ENCODE measurements at places on chromosomes 6 and 20. TPM values are rescaled to one million over a fixed set of nuclear protein-coding genes. Genes with fewer than 3 reads are reported as not detected.

Gene TMEM217
- polyA plus RNA-seq = 1.9 TPM

Gene RWDD2A
- polyA plus RNA-seq = 8.3 TPM

Gene STMND1
- polyA plus RNA-seq = 0.90 TPM

Gene RHAG
- polyA plus RNA-seq = 0.96 TPM

Gene OR12D3
- polyA plus RNA-seq = not detected

Gene MYL9
- 179 TPM for polyA plus RNA-seq

Gene SLC12A5
- polyA plus RNA-seq = 1.8 TPM

Gene CMTR1
- 53.8 TPM for polyA plus RNA-seq

Gene GSTA3
- 0.52 TPM for polyA plus RNA-seq

Gene DXO
- 29.4 TPM for polyA plus RNA-seq

Gene SLC22A7
- 1.2 TPM for polyA plus RNA-seq

Gene RPL7L1
- polyA plus RNA-seq = 138 TPM

Gene PNPLA1
- polyA plus RNA-seq = 2.5 TPM

Gene TNF
- polyA plus RNA-seq = 0.17 TPM

Gene OXT
- 0.60 TPM for polyA plus RNA-seq

Gene INSM1
- polyA plus RNA-seq = not detected

Gene TEAD3
- polyA plus RNA-seq = 43.7 TPM

Gene CLIC5
- 209 TPM for polyA plus RNA-seq

All from left kidney (tissue), 8 donors.